Aortic smooth muscle cell (primary cell): ENCODE measurements at places on chromosomes 1 and 21. TPM values are rescaled to one million over a fixed set of nuclear protein-coding genes. Genes with fewer than 3 reads are reported as not detected.

ENSA gene
- total RNA-seq = 105 and 112 TPM in 2 replicates

CELA3B gene
- total RNA-seq = not detected in 2 replicates

SLC45A3 gene
- 2.0 and 2.6 TPM in 2 replicates for total RNA-seq

EDN2 gene
- total RNA-seq = not detected in 2 replicates

UCK2 gene
- 36.7 and 53.5 TPM in 2 replicates for total RNA-seq

HSPB7 gene
- total RNA-seq = 4.6 and 21.6 TPM in 2 replicates

SPRR2E gene
- not detected in 2 replicates for total RNA-seq

CNN3 gene
- total RNA-seq = 427 and 622 TPM in 2 replicates

BMP8A gene
- 0.40 TPM in 1 of 2 replicates, not detected in the other for total RNA-seq

TSPAN1 gene
- total RNA-seq = 0.79 and 1.6 TPM in 2 replicates
